ENCODE measurements at places on chromosomes 11 and 22. TPM values are rescaled to one million over a fixed set of nuclear protein-coding genes. Genes with fewer than 3 reads are reported as not detected.
A peak's percentile ranks its signal among the peaks of the same experiment; 100 is the strongest.

DNA sequence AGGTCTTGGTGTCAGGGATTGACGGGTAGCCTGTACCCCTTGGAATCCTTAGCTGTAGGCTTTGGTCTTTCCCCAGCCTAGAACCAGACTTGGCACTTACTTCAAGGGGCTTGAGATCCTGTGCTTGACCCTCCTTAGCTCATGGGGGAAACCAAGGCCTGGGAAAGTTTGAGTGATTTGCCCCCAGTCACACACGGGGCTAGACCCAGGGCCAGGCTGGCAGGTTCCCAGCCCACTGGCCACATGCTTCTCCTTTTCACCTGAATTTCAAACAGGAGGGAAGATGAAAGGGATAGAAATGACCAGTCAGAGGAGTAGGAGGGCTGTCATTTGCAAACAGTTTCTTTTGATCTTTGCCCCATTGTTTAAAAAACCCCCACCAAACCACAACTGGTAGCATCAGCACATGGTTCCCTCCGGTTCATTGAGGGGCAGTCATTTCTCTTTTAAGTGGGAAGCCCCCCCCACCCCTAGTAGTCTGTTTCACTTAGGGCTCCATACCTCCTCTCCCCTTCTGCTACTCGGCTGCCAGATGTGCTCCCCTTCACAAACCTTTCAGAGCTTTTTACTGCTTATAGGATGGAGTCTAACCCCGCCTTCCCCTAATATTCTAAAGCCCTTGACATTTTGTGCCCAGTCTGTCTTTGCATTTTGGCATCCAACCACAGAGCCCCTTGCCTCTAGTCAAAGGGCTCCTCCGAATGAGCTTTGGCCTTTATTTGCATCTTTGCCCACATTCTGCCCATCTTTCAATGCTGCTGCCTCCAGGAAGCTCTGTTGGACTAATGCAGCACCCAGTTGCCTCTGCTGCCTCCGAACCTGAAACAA is 37.6 kb downstream of the ZNRF3 start:
- no peak for DNase-seq

DNA sequence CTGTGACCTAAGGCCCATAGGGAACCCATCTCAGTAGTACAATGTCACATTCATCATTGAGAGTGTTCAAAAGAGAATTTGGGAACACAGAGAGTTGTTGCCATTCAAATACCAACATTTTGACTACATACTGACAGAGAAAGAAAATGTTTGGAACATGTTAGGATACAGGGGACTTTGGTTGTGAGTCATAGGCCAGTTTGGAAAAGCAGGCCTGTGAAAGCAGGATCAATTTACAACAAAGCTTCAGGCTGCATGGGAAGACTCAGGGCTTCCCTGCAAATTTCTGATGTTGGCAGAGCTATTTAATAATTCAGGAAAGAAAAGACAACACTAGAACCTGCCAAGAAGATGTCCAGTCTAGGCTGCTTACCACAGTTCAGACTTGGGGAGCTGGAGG is 374 bp downstream of the NLRP10 start:
- DNase-seq = peak; percentile 27

DNA sequence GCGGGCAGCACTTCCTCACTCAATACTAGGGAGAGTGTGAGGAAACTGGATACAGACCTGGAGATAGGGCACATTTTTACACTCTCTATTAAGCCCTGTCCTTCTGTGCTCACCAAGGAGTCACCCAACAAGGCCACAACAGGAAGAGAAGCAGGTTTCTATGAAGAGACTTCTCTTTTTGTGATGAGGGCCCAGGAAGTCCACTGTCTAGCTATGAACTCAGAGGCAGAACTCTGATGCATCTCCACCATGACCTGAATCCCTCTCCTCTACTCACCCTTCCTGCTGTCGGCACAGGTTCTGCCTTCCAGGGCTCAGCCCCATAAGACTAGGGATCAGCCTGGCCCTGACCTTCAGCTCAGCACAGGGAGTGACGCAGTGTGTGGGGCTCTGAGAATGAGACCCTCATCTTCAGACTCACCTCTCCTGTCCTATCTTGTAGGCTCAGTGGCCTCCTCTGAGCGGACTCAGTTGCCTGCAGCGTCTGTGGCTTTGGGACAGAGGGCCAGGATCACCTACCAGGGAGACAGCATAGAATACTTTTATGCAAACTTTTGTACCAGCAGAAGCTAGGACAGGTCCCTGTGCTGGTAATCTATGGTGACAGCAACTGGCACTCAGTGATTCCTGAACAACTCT is 49.3 kb upstream of the IGLL5 start:
- DNase-seq = no peak

DNA sequence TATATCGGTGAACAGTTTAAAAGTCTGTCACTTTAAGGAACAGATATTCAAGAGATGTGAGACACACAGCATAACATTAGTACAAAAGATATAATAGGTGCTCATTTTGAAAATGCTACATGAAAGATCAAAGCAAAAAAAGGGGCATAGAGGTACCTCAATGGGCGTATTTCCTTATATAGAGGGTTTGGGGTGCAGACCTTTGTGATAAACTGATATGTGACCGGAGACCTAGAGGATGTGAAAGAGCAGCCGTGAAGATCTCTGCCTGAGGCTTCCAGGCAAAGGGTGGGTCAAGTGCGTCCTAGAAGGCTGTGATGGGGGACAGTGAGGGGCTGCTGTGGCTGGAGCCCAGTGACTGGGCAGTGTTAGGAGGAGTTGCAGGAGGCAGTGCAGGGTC is 551.4 kb downstream of the ETS1 start:
- DNase-seq = no peak

DNA sequence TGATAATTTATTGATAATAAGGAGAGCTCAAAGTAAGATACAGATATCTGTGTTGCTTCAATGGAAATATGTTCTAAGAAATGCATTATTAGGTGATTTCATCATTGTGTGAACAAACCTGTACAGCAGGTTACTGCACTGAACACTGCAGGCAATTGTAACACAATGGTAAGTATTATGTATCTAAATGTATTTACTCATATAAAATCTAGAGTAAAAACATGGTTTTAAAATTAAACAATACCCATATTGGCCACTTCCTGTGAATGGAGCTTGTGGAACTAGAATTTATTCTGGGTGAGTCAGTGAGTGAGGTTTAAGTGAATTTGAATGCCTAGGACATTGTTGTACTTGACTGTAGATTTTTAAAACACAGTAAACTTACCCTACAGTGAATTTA is 722.9 kb upstream of the RAG2 start:
- DNase-seq = no peak

DNA sequence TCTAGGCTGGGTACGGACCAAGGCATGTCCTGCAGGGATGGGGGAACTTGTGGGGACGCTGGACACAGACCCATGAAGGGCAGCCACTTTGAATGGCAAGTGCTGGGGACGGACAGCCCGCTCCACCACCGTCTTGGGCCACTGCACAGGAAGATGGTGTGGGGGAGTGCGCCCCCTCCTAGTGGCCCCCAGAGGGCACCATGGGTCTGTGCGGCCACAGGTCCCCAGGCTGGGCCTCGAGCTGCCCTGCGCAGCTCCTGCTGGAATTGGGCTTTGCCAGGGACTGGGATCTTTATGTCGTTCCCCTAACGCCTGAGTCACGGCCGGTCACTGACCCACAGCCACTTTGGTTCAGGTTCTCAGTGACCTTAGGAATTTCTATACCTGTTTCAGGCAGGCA is 44.4 kb downstream of the NAT10 start:
- DNase-seq = peak; percentile 28

- peak; percentile 76 for DNase-seq
These were observed 69.7 kb upstream of the BMAL1 start for GRCh38 chr11:13207665-13208594.

DNA sequence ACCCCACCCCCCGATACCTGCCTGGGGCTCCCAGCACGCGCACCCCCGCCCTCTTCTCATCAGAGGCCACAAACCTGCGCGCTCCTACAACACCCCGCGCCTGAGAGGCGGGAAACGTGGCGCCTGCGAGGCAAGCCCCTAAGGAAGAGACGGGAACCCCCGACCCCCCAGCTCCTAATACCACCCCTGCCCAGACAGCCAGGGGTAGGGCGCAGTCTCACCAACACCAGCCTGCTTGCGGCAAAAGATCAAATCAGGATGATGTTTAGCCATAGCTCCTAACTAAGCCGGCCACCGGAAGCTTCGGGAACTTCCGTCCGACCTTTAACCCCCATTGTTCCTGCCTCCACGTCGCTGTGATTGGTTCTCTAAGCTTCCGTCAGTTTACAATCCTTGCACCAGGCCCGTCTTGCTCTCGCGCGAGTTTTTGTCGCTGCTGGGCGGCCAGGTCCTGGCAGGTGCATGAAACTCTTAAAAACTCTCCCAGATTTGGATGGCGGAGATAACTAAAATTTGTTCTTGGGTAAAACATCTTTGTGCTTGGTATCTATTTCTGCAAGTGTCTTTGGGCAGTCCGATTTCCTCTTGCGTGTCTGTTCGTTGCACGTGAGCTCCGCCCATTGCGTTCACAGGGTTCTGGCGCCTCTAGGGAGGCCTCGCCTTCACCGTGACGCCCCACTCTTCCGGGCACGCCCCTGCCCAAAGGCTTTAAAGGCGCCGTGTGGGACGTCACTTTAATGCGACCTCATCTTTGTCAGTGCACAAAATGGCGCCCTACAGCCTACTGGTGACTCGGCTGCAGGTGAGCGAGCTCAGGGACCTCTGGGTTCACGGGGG is at the start of the genes ACO2 and PHF5A:
Gene ACO2 (plus strand): TSS at position 737 of the 837 bp plus-strand sequence. CDS start 30 bp downstream, at position 767.
Gene PHF5A (minus strand): TSS at position 312 of the 837 bp plus-strand sequence. CDS start 39 bp downstream, at position 273.
- peak; percentile 97 for DNase-seq

- DNase-seq = no peak
These were observed 777.6 kb downstream of the TBC1D22A start for GRCh38 chr22:47540011-47540410.

GRCh38 chr22:34931026-34931425 is 134.9 kb upstream of the ISX start:
- DNase-seq = no peak

DNA sequence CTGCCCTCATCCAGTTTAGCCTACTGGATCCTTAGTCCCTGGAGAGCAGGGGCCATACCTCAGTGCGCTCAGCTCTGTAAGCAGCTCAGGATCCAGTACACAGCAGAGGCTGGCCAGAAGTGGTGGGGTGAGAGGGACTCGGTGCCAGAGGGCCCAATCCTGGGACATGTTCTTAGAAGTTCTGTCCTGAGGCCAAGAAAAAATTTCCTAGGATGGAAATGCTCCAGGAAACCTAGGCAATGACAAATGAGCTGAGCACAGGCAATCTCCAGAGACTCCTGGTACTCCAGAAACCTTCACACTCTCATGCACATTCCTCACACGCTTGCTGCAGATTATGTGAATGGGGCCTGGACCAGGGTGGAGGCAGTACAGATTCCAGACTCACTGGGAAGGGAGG is 89.6 kb downstream of the SERGEF start:
- no peak for DNase-seq

DNA sequence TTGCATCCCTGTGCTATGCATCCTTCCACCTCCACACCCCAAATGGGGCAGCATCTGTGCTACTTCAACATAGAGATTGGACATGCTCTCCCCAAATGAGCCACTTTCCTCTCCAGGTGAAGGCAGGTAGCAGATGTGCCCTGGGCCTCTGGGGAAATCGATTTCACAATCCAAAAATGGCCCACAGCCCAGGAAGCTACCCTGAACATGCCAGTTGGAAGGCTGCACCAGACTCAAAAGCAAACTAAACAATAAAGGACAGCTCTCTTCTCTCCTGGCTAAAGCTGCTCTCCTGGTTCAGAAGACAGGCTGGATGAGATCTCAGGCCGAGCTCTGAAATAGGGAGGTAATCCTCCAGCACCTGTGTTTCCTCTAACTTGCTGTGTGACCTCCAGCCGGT is 19.7 kb downstream of the ISX start:
- DNase-seq = no peak

GRCh38 chr22:21796863-21797262 is 61.3 kb upstream of the YPEL1 start:
- no peak for DNase-seq

GRCh38 chr11:75583718-75584658 is 21.9 kb downstream of the SERPINH1 start:
- peak; percentile 41 for DNase-seq

- no peak for DNase-seq
These were observed 34.4 kb upstream of the SMTN start for GRCh38 chr22:31046539-31047226.

GRCh38 chr11:44315947-44316658 is 6.2 kb upstream of the ALX4 start:
- peak; percentile 72 for DNase-seq

GRCh38 chr22:27748349-27748748 is 53.2 kb downstream of the MN1 start:
- DNase-seq = no peak

DNA sequence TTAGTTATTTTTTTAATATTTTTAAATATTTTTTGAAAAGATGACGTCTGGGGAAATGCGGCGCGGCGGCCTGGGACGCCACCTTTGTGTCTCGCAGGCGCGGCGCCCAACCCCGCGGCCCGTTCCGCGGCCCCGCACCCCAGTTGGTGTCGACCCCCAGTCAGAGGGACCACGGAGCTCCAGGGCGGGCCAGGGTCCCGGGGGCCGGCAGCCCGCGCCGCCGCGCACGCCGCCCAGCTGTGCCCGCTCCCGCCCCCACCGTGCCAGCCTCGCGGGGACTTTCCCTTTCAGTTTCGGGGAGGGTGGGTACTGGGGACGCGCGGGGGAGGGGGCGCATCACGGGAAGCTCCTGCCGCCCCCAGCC is 1.6 kb downstream of the CCND1 start:
- no peak for DNase-seq

DNA sequence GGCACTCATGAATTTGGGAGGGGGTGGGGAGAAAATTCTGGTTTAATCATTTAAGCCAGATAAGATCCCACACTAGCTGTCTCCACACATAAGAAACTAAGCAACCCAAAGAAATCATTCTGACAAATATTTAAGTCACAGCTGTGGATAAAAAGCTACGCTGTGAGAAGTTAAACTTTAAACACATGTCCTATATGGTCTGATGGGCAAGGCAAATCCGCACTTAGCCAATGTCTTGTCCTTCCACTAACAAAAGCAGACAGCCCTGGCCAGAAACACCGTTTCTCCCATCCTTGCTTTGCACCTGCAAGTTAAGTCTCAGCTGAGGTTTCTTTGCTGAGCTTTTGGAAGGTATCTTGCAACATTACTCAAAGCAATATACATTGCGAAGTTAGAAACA is 68.0 kb downstream of the ETS1 start:
- no peak for DNase-seq

GRCh38 chr11:69386594-69387408 is 92.8 kb downstream of the MYEOV start:
- DNase-seq = no peak

- DNase-seq = no peak
These were observed 38.6 kb downstream of the SOX6 start for GRCh38 chr11:16317712-16318111.

- peak; percentile 44 for DNase-seq
These were observed 5.4 kb downstream of the PLXNB2 start for GRCh38 chr22:50302041-50302541.

- no peak for DNase-seq
These were observed 34.5 kb downstream of the SFI1 start for GRCh38 chr22:31530823-31531195.

- DNase-seq = no peak
These were observed 44.7 kb upstream of the CXCR5 start for GRCh38 chr11:118838905-118839553.

- DNase-seq = no peak
These were observed 2.9 kb downstream of the DENND6B start for GRCh38 chr22:50323900-50324299.

- DNase-seq = peak; percentile 70
These were observed 2.7 kb upstream of the GAB2 start for GRCh38 chr11:78420255-78420764.

The RTN4RL2 gene
- total RNA-seq = not detected

The NRXN2 gene
- 20.9 TPM for total RNA-seq

The OR5AR1 gene
- total RNA-seq = not detected

The MB gene
- 2.3 TPM for total RNA-seq

The CTNND1 gene
- total RNA-seq = 75.8 TPM

The NAALADL1 gene
- not detected for total RNA-seq

The POU2AF3 gene
- total RNA-seq = not detected

The EMID1 gene
- total RNA-seq = 9.0 TPM

The KIRREL3 gene
- 2.4 TPM for total RNA-seq

The PAMR1 gene
- total RNA-seq = 0.17 TPM

Data from Daoy (cell line).